ENCODE measurements at places on chromosomes 6 and 20.

DNA sequence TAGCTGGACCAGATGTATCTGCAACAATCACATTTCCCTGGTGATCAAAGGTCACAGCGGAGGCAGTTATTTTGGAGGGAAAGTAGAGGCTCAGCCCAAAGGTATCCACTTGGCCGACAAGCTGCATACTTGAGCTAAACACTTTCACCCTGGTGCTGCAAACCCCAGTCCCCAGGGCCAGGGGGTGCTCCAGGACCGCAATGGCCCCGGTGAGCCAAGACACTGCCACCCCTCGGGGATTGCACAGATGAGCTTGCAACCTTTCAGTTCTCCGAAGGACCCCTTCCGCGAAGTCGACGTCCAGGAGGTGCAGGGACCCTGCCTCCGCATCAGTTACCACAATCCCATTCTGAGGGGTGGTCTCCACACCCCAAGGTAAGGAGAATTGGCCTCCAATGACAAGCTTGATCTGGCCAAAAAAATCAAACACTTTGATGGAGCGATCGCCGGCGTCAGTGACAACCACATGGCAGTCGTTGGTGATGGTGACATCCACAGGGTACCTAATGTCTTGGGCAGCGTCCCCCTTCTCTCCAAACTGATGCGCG lies 823 bp downstream of the NHLRC1 start:
- DNase-seq: no peak

DNA sequence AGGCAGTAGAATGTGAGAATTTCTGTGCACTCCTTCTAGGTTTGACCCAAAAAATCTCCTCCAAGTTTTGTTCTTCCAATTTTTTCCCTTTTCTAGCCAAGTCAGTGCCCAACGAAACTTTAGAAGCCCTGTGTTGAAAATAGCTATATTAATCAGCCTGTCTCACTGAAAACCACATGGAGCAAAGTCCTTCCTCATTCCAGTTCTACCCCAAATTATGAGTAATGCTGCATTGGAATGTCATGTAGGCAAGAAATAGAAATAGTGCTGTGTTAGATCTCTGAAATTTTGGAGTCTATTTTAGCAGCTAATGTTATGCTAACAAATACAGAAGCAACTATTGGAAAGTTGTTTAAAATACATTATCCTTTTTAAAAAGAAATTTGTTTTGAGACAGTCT lies 725.5 kb downstream of the TBC1D32 start:
- DNase-seq: no peak

- DNase-seq: no peak
Observed at GRCh38 chr6:33191383-33192104, 723 bp downstream of the COL11A2 start.

DNA sequence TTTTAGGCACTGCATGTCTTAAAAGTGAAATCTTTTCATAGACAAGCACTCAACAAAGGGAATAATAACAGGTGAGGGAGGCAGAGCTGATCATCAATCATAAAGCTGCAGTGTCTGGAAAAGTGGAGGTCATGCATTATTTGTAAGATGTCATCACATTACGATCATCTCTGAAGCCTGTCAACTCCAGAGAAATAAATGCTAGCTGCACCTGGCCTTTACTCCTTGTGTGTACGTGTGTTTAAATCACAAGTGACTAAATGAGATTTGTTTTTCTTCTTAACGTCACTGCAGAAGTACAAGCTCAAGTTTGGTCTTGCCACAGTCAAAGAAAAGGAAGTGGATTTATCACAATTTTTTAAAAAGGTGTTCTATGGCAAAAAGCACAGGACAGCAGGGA lies 275.5 kb upstream of the SGK1 start:
- no peak for DNase-seq

DNA sequence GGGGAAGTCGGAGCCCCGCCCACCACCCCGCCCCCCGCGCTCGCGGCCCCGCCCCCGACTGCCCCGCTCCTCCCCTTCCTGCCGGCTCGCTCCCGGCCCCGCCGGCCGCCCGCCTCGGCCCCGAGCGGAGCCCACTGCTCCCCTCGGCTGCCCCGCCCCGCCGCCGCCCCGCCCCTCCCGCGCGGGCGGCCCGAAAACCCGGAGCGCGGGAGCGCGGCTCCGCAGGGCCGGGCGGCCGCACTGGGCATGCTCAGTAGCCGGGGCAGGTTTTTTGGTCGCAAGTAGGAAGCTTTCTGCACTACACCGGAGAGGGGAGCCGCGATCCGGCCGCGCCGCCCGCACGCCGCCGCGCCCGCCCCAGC lies at the start of gene CDYL:
TSS of gene CDYL (plus strand) at position 274 of the 362 bp plus-strand sequence. CDS start 380 bp downstream, outside the sequence.
- DNase-seq: peak; percentile 65

DNA sequence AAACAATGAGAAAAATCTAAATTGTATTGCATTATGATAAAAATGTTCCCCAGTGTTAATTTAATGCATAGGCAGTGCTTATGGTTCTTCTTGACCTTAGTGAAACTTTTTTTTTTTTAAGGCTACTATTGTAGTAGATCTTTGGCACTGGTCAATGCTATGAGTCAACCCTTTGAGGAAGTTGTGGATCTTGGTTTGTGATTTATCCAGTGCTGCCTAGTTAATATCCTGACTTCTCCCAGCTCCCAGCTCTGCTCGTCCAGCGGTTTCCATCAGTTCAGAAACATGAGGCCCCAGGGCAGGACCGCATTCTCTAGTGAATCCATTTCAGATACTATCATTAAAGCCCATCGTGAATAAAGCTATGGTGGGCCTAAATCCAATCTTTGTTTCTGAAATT lies 364.5 kb upstream of the JARID2 start:
- no peak for DNase-seq

DNA sequence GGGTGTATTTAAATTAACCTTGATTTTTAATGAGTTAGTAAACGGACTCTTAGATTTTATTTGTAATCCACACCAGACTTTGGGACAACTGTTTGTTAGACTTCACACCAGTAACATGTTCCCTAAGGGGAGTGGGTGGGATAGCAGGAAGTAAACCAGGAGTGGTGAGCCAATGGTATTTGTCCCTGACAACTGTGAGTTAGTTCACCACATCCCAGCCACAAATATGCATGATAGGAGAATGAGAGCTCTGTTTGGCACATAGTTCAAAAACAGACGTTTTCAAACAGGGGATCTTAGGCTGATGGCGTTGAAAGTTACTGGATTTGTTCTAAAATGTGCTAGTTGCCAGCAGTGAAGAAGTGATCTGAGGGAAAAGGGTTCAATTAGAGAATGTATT lies 18.7 kb upstream of the COL10A1 start:
- no peak for DNase-seq

DNA sequence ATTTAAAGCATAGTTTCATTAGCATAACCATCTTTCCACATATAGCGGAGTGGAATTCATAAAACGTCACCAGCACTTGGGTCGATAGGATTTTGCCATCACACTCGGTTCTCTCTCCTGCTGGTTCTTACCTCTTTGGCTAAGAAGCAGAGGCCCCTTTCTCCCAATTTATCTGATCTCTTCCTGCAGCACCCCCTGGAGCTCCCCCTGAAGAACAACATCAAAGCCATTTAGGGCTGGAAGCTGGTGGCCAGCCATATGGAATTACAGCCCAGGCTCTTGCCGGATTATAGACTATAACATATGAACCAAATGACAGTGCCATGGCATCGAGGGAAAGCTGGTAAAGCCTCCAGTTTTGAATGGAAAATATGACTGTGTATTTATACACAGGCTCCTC lies 6.4 kb upstream of the KIF6 start:
- DNase-seq: no peak

DNA sequence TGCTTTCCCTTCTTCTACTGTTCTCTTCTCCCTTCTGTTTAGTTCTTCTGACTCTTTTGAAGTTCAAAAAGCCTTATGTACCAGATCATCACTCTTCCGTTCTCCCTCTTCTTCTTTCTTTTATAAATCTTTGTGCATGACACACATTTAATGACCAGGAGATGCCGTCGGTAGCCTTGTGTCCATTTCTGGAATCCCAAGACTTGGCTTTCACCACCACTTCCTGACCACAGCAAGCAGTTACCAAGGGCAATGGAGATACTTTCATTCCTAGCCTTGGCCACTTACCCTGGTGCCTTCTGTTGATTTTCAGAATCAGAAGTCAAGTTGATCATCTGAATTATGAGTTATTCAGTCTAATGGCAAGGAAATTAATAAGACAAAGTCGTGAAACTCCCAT lies 268.5 kb upstream of the QKI start:
- no peak for DNase-seq

DNA sequence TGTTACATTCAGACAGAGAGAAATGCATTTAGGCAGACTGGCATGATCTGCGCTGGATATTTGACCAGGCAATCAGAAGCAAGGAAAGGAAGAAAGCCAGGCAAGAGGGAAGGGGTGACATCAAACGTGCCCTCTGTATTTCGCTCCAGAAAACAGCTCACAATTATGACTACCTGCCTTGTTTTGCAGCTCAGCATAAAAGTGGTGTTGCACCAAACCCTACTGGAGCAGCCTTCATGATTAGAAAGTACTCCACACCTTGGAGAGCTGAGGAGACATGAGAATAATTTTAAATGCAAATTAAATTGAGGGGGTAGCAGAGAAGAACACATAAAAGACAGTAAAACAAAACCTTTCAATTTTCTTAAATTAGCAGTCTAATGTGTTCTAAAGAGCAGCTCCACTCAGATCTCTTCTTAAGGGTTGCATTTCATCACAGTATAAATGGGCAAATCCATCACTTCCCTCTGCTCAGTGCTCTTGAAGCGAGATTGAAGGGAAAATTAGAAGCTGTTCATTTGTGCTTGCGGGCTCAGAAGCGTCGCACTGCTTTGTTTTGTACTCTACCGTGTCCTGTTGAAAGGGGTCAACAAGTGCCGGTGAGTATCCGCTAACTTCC lies at the start of gene PHACTR1:
TSS of gene PHACTR1 (plus strand) at position 470 of the 619 bp plus-strand sequence.
- DNase-seq: no peak

DNA sequence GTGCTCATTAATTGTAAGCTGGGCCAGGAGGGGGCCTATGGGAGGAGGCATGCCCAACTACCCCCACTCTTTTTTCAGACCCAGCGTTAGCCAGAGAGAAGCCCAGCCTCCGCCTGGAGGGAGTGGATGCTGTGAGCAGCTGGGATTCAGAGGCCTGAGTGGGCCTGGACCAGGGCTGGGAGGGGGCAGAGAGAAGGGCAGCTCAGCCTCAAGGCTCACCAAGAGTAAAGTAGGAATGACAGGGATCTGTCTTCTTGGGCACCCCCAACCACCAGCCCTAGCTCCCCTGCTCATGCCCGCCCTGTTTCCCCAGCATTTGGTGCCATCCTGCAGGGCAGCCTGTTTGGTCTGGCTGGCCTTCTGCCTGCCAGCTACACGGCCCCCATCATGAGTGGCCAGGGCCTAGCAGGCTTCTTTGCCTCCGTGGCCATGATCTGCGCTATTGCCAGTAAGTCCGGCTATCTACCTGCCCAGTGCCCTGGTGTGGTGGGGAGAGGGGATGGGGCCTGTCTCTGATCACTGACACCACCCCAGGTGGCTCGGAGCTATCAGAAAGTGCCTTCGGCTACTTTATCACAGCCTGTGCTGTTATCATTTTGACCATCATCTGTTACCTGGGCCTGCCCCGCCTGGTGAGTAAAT lies 6.8 kb downstream of the SLC29A1 start:
- DNase-seq: no peak

DNA sequence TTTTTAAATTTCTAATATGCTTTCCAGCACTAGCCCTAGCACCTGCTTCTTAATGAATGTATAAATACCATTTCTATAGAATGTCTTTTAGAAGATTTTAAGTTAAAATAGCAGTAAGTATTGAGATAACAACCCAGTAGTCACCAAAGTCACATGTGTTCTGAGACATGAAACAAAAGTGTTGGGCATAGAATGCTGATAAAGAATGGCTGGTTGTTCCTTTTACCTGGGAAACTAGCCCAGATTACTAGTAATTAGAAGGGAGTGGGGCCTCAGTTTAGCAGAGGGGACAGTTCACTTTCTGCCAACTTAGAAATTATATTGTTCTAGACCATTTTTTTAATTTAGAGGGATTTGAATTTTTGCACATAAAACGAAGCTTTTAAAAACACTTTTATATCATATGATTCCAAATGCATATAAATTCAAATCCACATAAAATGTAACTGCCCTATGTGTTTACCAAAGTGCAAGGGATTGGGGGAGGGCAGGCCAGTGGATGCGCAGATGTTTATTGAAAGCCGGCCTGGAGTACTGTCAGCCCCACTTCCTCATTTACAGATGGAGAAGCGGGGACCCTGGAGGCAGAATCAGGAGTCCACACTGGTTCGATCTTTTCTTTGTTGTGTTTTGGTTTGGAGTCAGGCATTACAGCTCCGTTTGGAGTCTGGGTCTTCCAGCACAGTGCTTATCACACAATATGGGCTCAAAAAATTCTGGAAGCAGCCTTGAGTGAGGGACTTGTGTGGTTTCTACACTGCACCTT lies 139.8 kb downstream of the ZDHHC14 start:
- no peak for DNase-seq

DNA sequence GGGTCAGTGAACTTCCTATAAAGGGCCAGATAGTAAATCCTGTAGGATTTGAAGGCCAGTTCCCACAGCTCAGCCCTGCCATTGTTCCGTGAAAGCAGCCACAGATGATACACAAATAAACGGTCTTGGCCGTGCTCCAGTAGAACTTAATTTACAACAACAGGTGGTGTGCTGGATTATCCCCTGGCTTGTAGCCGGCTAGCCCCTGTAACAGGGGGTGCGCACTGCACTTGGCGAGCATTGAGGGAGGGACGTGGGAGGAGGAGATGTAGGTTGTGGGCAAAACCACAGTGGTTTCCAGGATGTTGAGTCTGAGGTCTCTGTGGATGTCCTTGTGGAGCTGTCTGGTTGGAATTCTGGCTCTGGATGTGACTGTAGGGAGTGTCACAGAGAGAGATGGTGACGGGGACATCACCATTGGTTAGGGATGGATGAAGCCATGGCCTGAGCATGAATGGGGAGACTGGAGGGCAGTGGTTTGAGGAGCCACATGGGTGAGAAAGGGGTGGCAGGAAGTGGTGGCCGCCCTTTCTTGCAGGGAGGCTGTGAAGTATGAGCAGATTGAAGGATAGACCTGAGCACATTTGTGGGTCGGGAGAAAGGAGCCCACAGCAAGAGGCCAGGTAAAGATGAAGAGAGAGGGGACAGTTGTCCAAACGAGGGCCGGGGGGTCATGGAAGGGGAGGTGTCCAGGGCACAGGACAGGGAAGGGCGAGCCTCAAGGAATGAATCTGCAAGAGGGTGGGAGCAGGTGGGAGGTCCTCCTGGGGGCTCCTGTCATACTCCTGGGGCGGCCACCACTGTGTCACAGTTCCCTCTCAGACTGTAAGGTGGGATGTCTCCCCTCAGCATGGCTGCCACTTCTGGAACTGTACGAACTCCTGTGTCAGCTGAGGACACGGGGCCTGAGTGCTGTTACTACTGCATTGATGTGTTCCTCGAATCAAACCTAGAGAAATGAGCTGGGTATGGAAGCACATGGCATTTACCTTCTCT lies 53.6 kb downstream of the CDH26 start:
- peak; percentile 93 for DNase-seq

DNA sequence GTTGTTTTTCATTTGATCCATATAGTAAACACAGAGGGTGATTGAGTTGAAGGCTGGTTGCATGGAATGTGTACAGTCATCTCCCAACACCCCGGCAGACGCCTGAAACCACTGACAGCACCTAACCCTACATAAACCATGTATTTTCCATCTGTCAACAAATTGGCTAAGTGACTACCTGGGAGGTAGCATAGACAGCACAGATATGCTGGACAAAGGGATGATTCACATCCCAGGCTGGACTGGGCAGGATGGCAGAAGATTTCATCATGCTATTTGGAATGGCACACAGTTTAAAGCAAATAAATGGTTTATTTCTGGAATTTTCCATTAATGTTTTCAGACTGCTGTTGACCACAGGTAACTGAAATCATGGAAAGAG lies 4.4 kb upstream of the VIP start:
- no peak for DNase-seq

All from NCI-H524 (cell line).